ENCODE measurements at places on chromosomes 7 and 10.

- no peak for DNase-seq
Observed at GRCh38 chr10:11468126-11468742, 143.2 kb downstream of the USP6NL start.

DNA sequence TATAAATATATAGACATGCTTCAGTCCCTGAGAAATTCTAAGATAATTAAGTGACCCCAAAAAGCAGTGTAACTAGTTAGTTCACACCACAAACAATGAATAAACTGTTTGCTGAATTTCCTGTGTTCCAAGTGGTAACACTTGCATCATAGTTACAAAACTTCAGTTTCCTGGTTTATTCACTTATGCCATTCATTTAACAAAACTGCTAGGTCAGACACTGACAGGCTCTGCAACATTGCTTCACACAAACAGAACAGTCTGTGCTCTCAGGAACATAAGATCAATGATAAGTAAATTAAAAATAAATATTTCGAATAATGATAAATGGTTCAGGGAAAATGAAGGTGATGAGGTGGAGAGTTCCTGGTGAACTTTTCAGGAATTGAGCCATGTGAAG, 133.3 kb upstream of the NAMPT start:
- peak; percentile 45 for DNase-seq

DNA sequence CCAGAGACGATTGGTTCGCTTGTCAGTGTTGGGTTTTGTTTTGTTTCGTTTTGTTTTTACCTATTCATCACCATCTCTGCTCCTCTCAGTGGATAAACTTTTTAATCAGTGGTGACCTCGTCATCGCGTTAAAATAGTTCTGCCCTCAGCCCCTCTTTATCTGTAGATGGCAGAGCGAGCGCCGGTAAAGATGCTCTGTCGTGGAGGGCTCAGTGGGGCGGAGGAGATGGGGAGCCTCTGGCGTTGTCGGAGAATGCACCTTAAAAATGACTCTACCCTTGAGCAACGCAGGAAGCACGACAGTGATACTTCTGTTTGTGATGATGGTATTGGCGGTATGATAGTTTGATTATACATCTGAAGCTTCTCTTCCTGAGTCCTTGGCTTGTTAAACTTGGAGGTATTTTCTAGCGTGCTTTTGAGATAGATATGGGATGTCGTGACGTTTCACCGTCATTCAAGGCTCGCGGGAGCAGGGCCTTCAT, 554 bp downstream of the CSGALNACT2 start:
- no peak for DNase-seq

DNA sequence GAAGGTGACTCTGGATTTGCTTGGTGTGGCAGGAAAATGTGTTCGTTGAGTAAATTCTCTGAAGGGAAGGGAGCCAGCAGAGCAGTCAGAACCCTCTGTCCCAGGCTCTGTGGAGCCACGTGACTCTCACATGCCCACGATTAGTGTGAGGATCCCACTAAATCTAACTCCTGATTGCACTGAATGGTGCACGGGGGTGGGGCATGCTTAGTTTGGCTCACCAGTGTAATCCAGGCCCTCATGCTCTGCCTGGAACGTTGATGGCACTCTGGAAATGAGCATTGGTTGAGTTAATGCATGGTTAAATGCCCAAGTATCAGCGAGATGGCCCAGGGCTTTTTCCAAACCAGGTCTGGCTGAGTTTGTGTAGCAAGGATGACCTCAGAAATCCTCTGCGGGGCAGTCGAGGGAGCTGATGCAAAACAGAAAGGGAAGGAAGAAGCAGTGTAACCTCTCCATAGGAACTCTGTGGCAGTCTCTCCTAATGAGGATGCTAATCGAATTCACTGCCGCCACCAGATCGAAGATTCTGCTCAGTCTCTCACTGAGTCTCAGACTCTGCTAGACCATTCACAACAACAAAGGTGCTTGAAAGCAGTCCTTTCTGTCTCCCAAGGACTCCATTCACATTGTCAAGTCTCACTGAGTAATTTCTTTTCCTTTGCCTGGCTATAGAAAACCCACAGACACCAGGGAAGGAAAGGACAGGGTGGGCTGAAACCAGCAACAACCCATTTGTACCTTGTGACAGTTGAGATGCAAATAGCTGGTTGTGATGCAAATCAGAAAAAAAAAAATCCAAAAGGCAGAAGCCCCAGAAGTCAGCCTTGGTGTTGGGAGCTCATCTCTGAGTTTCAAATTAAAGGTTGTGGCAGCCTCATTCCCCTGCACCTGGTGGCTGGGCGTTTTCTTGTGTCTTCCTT, 98.1 kb downstream of the C10orf105 start:
- DNase-seq: peak; percentile 20

Data from stomach (tissue), 19 donors.